NCI-H2227 treated with DMSO at 0.1 percent for 48 hours (cell line): ENCODE measurements at places on chromosomes 12 and 14.

- no peak for DNase-seq
These were observed 34.5 kb downstream of the TM7SF3 start for GRCh38 chr12:26979733-26980132.

GRCh38 chr12:10505620-10506019 is at the start of gene EIF2S3B:
TSS of gene EIF2S3B (plus strand) at chr12:10505890. CDS start at chr12:10505903, 13 bp downstream.
- no peak for DNase-seq

DNA sequence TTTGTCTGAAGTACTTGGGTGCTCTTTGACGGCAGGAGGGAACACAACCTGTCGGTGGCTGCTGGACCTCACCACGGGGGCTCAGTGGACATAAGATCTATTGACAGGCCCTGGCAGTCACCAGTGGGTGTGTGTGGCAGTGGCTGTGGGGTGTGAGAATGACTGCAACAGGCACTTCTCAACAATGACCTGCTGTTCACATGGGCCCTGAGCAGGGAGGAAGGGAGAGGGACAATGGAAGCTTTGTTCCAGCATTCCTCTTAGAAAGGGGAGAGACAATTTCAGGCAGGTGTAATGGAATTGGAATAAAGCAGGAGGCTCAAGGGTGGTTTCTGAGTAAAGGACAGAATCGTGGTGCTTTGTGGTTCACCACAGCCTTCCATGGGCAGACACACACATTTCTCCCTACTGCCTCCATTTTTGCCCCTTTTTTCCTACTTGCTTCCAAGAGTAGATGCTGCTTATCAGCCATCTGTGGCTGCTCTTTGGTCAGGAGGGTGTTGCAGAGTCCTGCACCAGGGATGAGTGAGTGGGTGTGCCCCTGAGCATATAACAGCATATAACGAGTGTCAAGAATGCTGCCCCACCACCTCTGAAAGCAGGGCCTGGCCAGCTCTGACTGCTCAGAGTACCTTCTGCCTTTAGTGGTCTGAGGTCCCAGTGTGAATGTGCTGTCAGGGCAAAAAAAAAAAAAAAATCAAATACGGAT is 267.7 kb downstream of the RASSF9 start:
- DNase-seq = no peak

DNA sequence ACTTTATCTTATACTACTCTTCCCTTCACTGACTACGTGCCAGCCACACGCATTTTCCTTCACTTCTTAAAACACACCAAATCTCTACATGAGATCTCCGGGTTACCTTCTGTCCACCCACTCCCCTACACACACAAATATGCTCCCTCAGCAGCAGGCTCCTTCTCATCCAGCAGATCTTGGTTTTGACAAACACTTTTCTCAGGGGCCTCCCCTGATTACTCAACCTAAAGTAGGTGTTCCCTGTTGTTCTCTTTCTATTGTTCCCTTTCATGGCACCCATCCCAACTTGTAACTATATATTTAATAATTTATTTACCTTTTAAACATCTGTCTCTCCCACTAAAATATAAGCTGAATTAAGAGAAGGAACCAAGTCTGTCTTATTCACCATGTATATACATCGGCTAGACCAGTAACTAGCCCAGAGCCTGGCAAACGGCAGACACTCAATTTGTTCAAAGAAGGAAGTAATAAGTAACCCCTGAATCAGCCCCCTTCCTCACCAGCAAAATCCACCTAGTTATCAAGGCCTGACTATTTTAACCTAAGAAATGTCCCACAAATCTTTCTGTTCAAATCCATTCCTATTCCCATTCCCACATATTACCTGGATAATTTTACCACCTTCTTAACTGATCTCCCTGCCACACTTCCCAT is 2.7 kb downstream of the C2CD5 start:
- no peak for DNase-seq
